ENCODE measurements at places on chromosomes 4 and X. TPM values are rescaled to one million over a fixed set of nuclear protein-coding genes. Genes with fewer than 3 reads are reported as not detected.

SASH3 gene
- not detected for total RNA-seq

LANCL3 gene
- total RNA-seq = 0.12 TPM

LRIT3 gene
- 0.11 TPM for total RNA-seq

HTN3 gene
- not detected for total RNA-seq

EDA2R gene
- total RNA-seq = 12.6 TPM

SORBS2 gene
- total RNA-seq = 3.1 TPM

HSFX1 gene
- total RNA-seq = 1.00 TPM

SPP1 gene
- 58.1 TPM for total RNA-seq

REELD1 gene
- not detected for total RNA-seq

AFM gene
- total RNA-seq = not detected

FREM3 gene
- total RNA-seq = not detected

PGAM4 gene
- 0.25 TPM for total RNA-seq

PCGF3 gene
- total RNA-seq = 45.2 TPM

SYNPO2 gene
- 7.0 TPM for total RNA-seq

OTUD6A gene
- under 0.01 TPM for total RNA-seq

SEPTIN11 gene
- 241 TPM for total RNA-seq

ASB9 gene
- total RNA-seq = 0.25 TPM

ZFP92 gene
- 0.50 TPM for total RNA-seq

NEXMIF gene
- under 0.01 TPM for total RNA-seq

P2RY8 gene
- total RNA-seq = not detected

GPR173 gene
- total RNA-seq = 3.1 TPM

MAGEA12 gene
- total RNA-seq = not detected

Data from uterine smooth muscle cell (primary cell).